ENCODE measurements at places on chromosomes 1 and 21.

- DNase-seq = no peak
Measured at GRCh38 chr1:51948491-51948915, 42.0 kb downstream of the RAB3B start.

GRCh38 chr1:180787628-180788307 is 124.9 kb upstream of the KIAA1614 start:
- DNase-seq = no peak

DNA sequence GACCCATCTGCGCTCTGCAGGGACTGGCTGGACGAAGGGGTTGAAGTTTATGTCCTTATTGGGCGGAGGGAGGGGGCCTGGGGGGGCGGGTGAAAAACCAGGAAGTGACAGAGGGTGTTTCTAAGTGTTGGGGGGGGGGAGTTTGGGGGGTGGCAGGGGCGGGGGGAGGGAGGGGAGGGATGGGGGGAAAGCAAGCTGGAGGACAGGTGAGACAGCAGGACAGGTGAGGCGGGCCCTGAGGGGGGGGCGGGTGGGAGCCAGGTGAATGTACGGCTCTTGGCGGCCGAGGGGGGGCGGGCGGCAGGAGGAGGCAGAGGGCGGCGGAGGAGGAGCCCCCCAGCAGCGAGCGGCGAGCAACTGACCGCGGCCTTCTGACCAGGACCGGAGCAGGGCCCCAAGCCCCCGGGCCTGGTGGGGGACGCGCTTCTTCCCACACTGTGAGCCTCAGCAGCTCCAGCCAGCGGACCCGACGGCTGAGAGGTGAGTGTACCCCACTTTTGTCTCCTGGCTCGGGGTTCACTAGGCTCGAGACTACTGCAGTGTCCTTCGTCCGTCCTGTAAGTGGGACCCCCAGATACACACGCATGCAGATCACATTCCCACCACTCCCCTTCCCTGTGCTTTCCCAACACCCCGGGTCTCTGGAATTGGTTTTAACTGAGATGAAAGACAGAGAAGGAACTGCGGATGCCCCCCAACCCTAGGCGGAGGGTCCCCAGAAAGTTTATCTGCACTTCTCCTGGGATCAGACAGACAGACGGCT is at the start of gene ZBTB7B:
ZBTB7B (plus strand) TSS at position 339 of the 763 bp plus-strand sequence. CDS start 11,859 bp downstream, outside the sequence.
- DNase-seq = no peak

GRCh38 chr1:202144402-202145067 is at the start of gene ARL8A:
Gene ARL8A, minus strand, starts transcription at chr1:202144737. Its CDS starts 165 bp downstream, at chr1:202144572.
- DNase-seq = peak; percentile 63

DNA sequence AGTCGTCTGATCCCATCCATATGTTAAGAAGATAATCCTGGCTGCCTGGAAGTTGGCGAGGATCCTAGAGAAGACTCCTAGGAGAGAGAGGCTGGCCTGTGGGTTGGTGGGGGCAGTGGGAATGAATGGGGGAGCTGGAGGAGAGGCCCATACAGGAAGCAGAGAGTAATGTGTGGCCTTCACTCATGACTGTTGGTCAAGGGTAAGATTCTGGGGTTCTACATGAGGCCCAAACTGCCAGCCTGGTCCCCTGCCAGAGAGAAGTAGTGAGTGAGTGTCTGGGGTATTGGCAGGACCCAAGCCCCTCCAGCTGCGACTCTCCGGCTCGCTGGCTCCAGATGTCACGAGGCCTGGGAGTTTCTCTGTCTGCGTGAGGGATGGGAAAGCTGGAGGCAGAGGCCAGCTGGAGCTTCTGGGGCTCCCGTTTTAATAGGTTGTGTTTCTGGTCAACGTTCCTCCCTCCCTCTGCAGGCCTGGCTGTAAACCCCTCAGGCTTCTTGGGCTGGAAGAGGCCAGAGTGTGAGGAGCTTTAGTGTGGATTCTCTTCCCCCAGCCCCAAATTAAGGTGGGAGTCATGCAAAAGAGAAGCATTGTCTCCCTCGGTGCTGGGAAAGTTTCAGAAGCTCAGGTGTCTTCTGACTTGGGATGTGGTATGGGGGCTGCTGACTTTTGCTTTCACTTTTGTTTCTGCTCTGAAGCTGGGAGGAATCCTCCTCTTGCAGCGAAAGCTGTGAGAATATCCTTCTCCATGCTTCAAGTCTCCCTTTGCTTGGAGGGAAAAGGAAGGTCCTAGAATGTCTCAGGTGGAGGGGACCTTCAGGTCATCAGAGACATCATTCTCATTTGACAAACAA is 2.6 kb downstream of the TMEM51 start:
- no peak for DNase-seq

- DNase-seq = no peak
Measured at GRCh38 chr1:37901191-37901892, 42.0 kb upstream of the MTF1 start.

- DNase-seq = no peak
Measured at GRCh38 chr1:44585315-44585920, 88.9 kb downstream of the TMEM53 start.

GRCh38 chr1:192807211-192808162 is 1.4 kb upstream of the RGS2 start:
- DNase-seq = no peak
